ENCODE measurements at places on chromosomes 11 and 22.

DNA sequence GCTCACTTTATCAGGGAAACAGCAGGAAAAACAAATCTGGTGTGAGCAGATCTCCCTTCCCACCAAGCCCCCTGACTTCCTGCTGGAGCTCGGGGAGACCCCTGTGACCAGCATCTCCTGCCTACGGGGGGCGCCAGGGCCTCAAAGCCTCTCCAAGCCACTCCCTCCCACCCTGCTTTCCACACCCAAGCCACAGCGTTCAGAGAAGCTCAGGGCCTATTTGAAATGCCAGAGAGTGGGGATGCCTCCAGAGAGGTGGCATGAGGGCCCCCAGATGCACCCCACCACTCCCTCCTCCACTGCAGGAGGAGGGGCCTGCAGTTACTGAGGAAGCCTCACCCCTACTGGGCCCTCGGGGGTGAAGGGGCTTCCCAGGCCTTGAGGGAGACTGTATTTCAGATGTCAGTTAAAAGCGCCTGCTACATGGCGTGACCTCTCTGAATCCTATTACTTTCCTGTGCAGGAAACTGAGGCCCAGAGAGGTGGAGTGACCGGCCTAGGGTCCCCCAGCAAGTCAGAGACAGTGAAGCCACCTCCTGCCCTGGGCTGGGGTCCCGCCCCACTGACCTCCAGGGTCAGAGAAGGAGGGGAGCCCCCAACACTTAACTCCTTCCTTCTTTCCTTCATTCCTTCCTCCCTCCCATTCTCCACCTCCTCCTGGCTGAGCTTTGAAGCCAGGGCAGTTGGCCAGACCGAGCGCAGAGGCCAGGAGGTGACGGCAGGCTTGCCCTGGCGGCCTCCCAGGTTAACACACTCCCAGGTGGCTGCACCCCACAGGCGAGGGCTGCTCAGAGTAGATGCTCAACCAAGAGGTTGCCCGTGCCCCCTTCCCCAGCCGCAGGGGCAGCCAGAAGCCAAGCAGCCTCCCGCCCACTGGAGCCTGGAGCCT is 6.0 kb upstream of the CDKN1C start:
- peak; percentile 35 for DNase-seq

DNA sequence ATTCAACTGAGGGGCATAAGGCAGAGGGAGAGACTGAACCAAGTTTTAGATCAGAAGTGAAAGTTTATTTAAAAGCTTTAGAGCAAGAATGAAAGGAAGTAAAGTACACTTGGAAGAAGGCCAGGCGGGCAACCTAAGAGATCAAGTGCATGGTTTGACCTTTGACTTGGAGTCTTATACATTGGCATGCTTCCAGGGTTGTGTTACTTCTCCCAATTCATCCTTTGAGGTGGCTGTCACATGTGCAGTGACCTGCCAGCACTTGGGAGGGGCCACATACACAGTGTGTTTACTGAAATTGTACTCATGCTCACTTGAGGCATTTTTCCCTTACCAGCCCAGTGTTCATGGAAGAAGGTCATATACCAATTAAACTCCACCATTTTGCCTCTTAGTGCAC is 30.4 kb downstream of the CYP2R1 start:
- DNase-seq, result no peak

- no peak for DNase-seq
Measured at GRCh38 chr11:843818-844692, 1.4 kb downstream of the TSPAN4 start.

- no peak for DNase-seq
Measured at GRCh38 chr11:10911907-10912306, 54.1 kb upstream of the ZBED5 start.

GRCh38 chr11:66467756-66468155 is 1.1 kb downstream of the PELI3 start:
- peak; percentile 52 for DNase-seq

DNA sequence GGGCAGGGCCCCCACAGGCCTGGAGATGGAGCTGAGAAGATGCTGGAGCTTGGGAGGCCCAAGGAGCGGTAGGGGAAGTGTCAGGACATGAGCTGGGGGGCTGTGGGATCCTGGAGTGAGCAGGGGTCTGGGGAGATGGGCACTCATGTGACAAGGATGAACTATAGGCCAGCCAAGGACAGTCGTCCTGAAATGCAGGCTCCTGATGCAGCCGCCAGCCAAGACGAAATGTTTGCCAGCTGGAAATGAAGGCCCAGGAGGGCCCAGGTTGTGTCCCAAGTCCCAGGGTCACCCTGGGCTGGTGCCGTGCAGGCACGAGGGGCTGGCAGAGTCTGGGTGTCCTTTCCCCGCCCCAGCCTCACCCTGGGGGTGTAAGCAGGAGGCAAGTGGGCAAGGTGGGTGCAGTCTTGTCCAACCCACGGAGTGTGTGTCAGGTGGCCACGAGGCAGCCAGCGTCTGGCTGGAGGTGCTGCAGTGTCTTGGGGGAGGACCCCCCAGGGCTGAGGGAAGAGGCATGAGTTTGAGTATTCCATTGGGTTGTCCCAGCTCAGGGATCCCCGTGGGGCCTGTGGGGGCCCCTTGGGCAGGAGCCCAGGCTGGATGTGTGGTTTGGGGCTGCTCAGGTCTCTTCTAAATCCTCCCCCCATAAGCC is 21.4 kb downstream of the MRGPRG start:
- DNase-seq, result no peak

- DNase-seq, result no peak
Measured at GRCh38 chr11:101202614-101203013, 73.0 kb upstream of the PGR start.

GRCh38 chr11:131584785-131585592 is 214.6 kb downstream of the NTM start:
- DNase-seq, result peak; percentile 61

DNA sequence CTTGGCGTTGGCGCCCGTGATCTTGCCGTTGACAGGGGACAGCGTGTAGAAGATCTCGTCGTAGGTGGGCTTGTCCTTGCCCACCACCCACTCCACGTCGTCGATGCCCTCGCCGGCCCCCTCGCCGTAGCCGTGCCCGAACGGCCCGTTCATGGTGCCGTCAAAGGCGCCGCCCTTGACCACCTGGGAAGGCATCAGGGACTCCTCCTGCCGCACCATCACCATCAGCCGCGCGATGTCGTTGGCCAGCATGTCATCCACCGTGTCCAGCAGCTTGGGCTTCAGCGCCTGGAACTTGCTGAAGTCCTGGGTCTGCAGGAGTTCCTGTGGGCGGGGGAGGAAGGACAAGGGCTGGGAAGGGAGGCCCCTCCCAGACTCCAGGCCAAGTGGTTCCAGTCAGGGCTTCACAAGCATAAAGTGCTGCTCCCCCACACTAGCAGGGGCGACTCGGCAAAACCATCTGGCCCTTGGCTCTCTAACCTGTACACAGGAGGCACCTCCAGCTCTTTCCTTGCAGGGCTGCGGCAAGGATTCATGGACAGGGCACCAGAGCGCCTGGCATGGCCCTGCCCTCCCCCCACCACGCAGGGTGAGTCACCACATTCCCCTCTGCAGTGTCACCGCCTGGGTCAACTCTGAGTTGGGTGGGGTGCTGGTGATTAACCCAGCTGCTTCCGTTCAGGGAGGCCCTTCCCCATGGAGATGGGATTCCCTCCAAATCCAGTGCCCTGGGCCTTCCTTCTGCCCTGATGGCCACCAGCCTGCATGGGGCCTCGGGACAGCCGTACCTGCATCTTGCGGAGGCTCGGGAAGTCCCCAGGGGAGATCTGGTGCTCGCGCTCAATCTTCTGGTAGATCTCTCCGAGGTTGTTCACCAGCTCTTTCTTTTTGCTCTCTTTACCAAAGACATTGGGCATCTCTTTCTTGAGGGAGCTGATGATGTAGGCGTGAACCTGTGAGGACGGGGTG is 10.4 kb upstream of the CDC42BPG start:
- DNase-seq, result no peak

GRCh38 chr11:70669871-70670675 is 271.7 kb downstream of the CTTN start:
- DNase-seq, result peak; percentile 32

- no peak for DNase-seq
Measured at GRCh38 chr11:70494559-70495350, 96.4 kb downstream of the CTTN start.

GRCh38 chr11:117230286-117230961 is 1.4 kb downstream of the PCSK7 start:
- no peak for DNase-seq

- no peak for DNase-seq
Measured at GRCh38 chr11:65111159-65111743, 421 bp upstream of the TM7SF2 start.

DNA sequence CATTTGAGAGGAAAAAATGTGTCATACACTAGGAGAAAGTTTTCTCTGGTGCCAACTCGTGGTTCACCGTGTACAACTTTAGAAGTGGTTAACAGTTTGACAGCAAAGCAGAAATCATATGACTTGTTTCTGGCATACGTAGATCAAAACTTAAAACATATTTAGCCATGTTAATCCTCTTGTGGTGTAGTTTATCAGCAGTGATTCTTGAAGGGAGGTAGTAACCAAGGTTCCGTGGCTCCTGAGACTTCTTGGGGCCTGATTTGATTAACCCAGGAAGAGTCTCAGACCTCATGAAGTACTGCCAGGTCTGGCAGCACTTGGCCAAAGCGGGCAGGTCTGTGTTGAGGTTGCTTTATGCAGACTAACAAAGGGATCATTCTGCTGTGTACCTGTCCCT is 40.5 kb downstream of the SREBF2 start:
- no peak for DNase-seq

DNA sequence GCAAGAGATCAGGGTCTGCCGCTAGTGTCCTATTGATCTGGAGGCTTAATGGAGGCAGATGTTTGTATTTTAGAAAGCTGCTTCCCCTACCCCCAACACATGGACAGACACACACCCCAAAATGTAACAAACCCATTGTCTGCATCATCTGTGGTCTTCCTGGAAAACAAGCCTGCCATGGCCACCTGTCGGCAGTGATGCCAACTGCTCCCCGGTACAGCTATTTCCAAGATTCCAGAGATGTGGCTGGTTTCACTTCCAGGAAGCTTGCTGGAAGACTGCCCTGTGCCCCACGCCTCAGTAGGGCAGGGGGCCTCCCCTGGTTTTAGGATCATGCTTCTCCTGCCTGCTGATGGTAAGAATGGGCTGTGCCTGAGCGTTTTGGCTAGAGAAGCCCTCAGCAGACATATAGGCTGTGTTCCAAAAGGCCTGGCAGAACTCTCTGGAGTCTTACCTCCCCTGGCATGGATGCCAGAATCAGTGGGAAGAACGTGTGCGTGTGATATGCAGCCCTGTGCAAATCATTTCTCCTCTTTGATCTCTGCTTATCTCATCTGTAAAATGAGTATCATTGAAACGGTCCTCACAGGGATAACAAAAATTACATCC is 108.6 kb downstream of the FBXO7 start:
- DNase-seq, result no peak

Data from NCI-H526 (cell line).